Right atrium auricular region (tissue), 2 donors: ENCODE measurements at places on chromosomes 4 and X.
A peak's percentile ranks its signal among the peaks of the same experiment; 100 is the strongest.

- no peaks in the 10 kb centered on the region for H3K36me3 ChIP-seq
- H3K27ac ChIP-seq = peak overlapping the region; percentile 77
- H3K4me1 ChIP-seq = peaks cover 36% of the 10 kb centered on the region
- H3K4me3 ChIP-seq = no peak overlapping the region
Observed at GRCh38 chr4:23930750-23931488, 41.1 kb upstream of the PPARGC1A start.

DNA sequence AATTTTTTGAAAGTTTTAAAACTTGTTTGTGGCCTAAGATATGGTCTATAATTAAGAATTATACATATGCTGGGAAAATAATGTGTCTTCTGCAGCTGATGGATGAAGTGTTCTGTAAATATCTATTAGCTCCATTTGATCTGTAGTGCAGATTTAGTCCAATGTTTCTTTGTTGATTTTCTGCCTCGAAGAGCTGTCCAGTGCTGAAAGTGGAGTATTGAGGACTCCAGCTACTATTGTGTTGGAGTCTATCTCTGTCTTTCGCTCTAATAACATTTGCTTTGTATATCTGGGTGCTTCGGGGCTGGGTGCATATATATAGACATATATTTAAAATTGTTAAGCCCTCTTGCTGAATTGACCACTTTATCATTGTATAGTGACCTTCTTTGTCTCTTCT, 2127.3 kb downstream of the PCDH7 start:
- no peaks in the 10 kb centered on the region for H3K4me1 ChIP-seq
- no peaks in the 10 kb centered on the region for H3K27me3 ChIP-seq
- H3K27ac ChIP-seq = no peak overlapping the region
- H3K4me3 ChIP-seq = no peak overlapping the region
- H3K36me3 ChIP-seq = no peaks in the 10 kb centered on the region

DNA sequence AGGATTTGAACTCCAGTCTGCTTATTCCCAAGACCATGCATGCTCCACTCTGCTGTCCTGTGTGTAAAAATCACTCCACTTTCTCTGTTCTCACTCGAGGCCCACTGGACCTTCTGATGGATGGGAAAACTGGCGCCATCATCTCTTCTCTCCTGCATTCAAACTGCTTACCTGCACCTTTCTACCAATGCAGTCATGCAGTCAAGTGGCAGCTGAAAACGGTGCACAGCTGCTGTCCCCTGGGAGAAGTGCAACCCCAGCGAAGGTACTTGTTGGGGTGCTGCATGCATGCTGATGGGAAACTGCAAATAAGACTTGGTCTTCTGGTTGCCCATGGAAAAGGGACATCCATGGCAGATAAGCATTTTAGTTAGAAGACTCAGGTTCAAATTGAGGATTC, 147.1 kb downstream of the EVC2 start:
- no peak overlapping the region for H3K27ac ChIP-seq
- no peak overlapping the region for H3K4me3 ChIP-seq
- no peak for DNase-seq
- H3K27me3 ChIP-seq = no peaks in the 10 kb centered on the region

DNA sequence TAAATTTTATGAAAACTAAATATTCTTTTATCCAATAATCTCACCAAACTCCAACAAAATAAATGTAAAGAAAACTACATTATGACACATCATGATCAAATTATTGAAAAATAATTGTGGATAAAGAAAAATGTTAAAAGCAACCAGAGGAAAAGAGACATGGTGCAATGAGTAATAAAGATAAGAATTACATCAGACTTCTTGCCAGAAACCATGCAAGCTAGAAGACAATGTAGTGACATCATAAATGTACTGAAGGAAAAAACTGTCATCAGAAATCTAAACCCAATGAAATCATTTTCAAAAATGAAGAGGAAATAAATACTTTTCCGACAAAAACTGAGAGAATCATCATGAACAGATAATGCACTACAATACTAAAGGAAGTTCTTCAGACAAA, 135.9 kb upstream of the EOLA2 start:
- H3K36me3 ChIP-seq = no peaks in the 10 kb centered on the region
- no peak for DNase-seq
- H3K27ac ChIP-seq = no peak overlapping the region
- no peak overlapping the region for H3K4me3 ChIP-seq
- H3K27me3 ChIP-seq = no peaks in the 10 kb centered on the region

- H3K4me3 ChIP-seq = no peak overlapping the region
- no peaks in the 10 kb centered on the region for H3K27me3 ChIP-seq
- no peaks in the 10 kb centered on the region for H3K4me1 ChIP-seq
- no peaks in the 10 kb centered on the region for H3K36me3 ChIP-seq
- DNase-seq = no peak
Observed at GRCh38 chr4:170399581-170400293, 310.0 kb upstream of the AADAT start.

GRCh38 chr4:2583517-2583916, 47.1 kb downstream of the FAM193A start:
- H3K36me3 ChIP-seq = no peaks in the 10 kb centered on the region
- DNase-seq = no peak
- H3K4me3 ChIP-seq = no peak overlapping the region
- peaks cover 36% of the 10 kb centered on the region for H3K4me1 ChIP-seq
- H3K27me3 ChIP-seq = no peaks in the 10 kb centered on the region

GRCh38 chrX:108285356-108285755, 152.9 kb downstream of the COL4A6 start:
- H3K27ac ChIP-seq = peak overlapping the region; percentile 33
- DNase-seq = no peak
- no peaks in the 10 kb centered on the region for H3K27me3 ChIP-seq
- no peaks in the 10 kb centered on the region for H3K4me1 ChIP-seq
- H3K36me3 ChIP-seq = no peaks in the 10 kb centered on the region

GRCh38 chrX:140983730-140984129, 18.7 kb upstream of the SPANXB1 start:
- DNase-seq = no peak
- H3K4me1 ChIP-seq = no peaks in the 10 kb centered on the region
- H3K36me3 ChIP-seq = no peaks in the 10 kb centered on the region
- H3K27me3 ChIP-seq = no peaks in the 10 kb centered on the region

GRCh38 chrX:49760290-49760890, 64.6 kb upstream of the PAGE1 start:
- H3K27me3 ChIP-seq = no peaks in the 10 kb centered on the region
- H3K36me3 ChIP-seq = no peaks in the 10 kb centered on the region
- no peaks in the 10 kb centered on the region for H3K4me1 ChIP-seq

- no peaks in the 10 kb centered on the region for H3K4me1 ChIP-seq
- no peak for DNase-seq
- no peaks in the 10 kb centered on the region for H3K36me3 ChIP-seq
- H3K27me3 ChIP-seq = peaks cover 4% of the 10 kb centered on the region
- H3K27ac ChIP-seq = no peak overlapping the region
- no peak overlapping the region for H3K4me3 ChIP-seq
Observed at GRCh38 chrX:133649651-133650050, 234.4 kb upstream of the GPC4 start.

- H3K4me3 ChIP-seq = peak within 1 kb of the TSS; percentile 7
- H3K27me3 ChIP-seq = no peaks in the 10 kb centered on the region
- no peaks in the 10 kb centered on the region for H3K36me3 ChIP-seq
- no peak within 1 kb of the TSS for H3K27ac ChIP-seq
- H3K4me1 ChIP-seq = no peaks in the 10 kb centered on the region
- DNase-seq = no peak
Observed at GRCh38 chrX:66638591-66639500, at the start of gene EDA2R. Gene EDA2R, minus strand, starts transcription at chrX:66639078. Its CDS starts 23,058 bp downstream, at chrX:66616020.

- H3K4me3 ChIP-seq = no peak overlapping the region
- no peak for DNase-seq
- H3K27me3 ChIP-seq = no peaks in the 10 kb centered on the region
- no peaks in the 10 kb centered on the region for H3K36me3 ChIP-seq
- no peak overlapping the region for H3K27ac ChIP-seq
Observed at GRCh38 chr4:30294295-30294694, 425.9 kb upstream of the PCDH7 start.

GRCh38 chr4:8402640-8403039, 37.9 kb downstream of the ACOX3 start:
- no peak for DNase-seq
- no peak overlapping the region for H3K4me3 ChIP-seq
- peak overlapping the region; percentile 72 for H3K27ac ChIP-seq
- H3K36me3 ChIP-seq = peaks cover 68% of the 10 kb centered on the region
- peaks cover 41% of the 10 kb centered on the region for H3K4me1 ChIP-seq
- H3K27me3 ChIP-seq = no peaks in the 10 kb centered on the region

- no peak overlapping the region for H3K27ac ChIP-seq
- DNase-seq = no peak
- no peaks in the 10 kb centered on the region for H3K4me1 ChIP-seq
- no peaks in the 10 kb centered on the region for H3K36me3 ChIP-seq
- H3K27me3 ChIP-seq = peaks cover 18% of the 10 kb centered on the region
Observed at GRCh38 chrX:153519569-153520286, 2.3 kb downstream of the ATP2B3 start.

DNA sequence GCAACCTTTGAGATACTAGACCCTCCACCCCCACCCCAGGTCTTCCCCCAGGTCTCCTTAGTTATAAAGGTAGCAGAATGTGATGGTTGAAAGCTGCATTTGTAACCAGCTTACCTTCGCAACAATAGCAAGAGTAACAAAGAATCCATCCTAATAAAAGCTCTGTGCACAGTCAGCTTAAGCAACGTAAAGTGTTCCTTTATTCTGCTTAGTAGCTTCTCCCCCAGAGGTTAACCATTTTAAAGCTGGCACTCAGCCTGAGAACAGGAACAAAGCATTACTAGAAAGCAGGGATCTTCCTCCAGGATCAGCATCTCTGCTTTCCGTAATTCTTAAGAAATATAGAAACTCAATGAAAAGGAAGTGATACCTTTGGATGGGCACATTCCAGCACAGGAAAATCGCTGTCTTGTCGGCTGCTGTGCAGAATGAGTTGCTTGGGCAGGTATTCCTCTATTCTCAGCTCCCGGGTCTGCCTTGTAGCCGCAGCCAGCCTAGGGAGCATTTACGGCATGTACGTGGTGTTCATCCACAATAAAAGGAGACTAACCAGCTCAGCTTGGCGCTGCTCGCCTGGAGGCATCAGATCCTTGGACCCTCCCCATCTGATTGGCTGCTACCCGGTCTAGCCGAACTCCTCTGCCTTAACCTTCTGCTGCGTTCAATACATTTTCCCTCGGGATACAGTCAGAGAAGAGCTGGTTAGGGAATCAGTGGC, 113.0 kb upstream of the TLR3 start:
- DNase-seq = no peak
- H3K36me3 ChIP-seq = no peaks in the 10 kb centered on the region
- no peaks in the 10 kb centered on the region for H3K4me1 ChIP-seq
- no peak overlapping the region for H3K4me3 ChIP-seq

DNA sequence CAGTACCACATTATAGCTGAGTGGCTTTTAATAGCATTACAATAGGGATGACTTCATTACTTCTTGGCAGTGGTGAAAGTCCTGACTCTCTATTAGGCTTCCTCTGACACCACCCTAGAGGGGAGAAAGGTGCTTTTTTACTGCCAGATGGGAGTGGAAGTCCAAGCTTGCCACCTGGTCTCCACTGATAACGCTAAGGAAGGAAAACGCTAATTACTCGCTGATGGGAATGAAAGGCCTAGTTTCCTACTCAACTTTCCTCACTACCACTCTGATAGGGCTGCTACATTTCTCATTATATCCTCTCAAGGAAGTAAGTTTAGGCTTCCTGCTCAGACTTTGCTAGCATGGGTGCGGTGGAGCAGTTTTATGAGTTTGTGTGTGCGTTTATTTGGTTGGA, 62.3 kb upstream of the PAGE3 start:
- H3K27ac ChIP-seq = peak overlapping the region; percentile 35
- H3K36me3 ChIP-seq = no peaks in the 10 kb centered on the region
- DNase-seq = no peak
- no peaks in the 10 kb centered on the region for H3K4me1 ChIP-seq

GRCh38 chrX:45515262-45516215, 314.9 kb upstream of the DIPK2B start:
- no peak overlapping the region for H3K27ac ChIP-seq
- no peaks in the 10 kb centered on the region for H3K27me3 ChIP-seq

DNA sequence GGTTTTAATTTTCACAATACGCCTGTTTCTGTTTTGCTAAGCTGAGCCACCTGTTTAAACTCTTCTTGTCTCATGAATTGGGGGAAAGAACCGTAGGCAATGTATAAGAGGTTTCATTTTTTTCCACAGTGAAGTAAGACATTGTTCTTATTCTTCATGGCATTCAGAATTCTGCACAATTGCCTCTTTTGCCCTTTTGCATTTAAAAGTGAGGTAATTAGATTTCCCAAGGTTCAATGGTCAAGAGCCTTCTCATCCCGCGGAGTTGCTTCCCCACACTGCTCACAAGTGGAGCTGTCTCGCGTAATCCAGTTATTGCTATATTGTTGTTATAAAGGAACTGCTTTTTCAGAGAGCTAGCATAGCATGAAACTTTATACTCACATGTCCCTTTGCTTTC, 90.9 kb upstream of the SPRY1 start:
- no peaks in the 10 kb centered on the region for H3K4me1 ChIP-seq
- H3K36me3 ChIP-seq = no peaks in the 10 kb centered on the region
- no peak for DNase-seq
- H3K4me3 ChIP-seq = no peak overlapping the region
- no peaks in the 10 kb centered on the region for H3K27me3 ChIP-seq
- H3K27ac ChIP-seq = no peak overlapping the region

DNA sequence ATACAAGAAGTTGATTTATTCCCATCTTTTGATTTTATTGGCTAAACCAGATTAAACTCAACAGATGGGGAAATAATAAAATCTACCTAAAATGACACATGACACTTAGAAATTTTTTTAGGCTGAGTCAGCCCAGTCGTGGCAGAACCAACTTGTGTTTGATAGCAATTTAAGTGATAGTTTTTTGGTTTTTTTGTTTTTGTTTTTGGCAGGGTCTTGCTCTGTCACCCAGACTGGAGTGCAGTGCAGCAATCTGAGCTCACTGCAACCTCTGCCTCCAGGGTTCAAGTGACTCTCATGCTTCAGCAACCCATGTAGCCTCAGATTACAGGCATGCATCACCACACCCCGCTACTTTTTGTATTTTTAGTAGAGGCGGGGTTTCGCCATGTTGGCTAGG, 370.3 kb upstream of the NOCT start:
- no peak overlapping the region for H3K27ac ChIP-seq
- no peaks in the 10 kb centered on the region for H3K4me1 ChIP-seq
- H3K27me3 ChIP-seq = no peaks in the 10 kb centered on the region
- H3K36me3 ChIP-seq = no peaks in the 10 kb centered on the region
- H3K4me3 ChIP-seq = no peak overlapping the region

GRCh38 chr4:106048250-106048971, 153.1 kb downstream of the NPNT start:
- H3K4me3 ChIP-seq = no peak overlapping the region
- no peak for DNase-seq
- H3K36me3 ChIP-seq = no peaks in the 10 kb centered on the region
- no peaks in the 10 kb centered on the region for H3K27me3 ChIP-seq
- no peaks in the 10 kb centered on the region for H3K4me1 ChIP-seq

DNA sequence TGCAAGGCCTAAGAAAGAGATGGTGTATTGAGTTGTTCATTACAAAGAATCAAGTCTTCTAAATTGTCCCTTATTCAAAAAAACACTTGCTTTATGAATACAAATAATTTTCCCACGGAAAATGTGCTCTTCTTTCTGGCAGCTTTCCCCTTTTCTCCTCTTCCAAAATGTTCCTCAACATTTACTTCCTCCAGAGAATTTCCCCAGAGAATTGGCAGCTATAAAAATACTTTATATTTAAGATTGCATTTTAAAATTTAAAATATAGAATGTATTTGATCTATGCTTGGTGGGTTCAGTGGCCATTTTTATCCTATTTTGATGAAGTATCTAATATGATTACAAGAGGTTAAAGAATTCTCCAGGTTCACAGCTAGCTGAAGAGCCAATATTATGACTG, 521.0 kb downstream of the IQCM start:
- H3K27ac ChIP-seq = no peak overlapping the region
- DNase-seq = no peak
- H3K4me1 ChIP-seq = no peaks in the 10 kb centered on the region
- H3K36me3 ChIP-seq = no peaks in the 10 kb centered on the region
- no peaks in the 10 kb centered on the region for H3K27me3 ChIP-seq
